COR-L47 (cell line): ENCODE measurements at places on chromosomes 12 and 14.

DNA sequence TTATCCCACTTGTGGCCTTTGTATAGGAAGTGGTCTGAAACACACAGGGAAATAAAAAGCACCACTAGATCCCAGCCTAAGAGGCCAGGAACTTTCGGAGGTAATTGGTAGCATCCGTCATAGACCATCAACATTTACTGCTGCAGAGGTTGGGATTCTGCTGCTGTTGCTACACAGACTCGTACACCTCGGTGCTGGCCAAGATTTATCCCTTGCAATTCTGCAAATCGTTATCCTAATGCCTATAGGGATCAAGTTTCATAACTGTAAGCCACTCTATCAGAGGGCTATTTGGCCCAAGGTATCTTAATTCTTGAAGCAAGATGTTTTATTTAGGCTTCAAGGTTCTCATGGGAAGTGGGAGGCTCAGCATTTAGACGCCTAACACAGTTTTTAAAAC is 913.6 kb downstream of the GALC start:
- no peak for DNase-seq

GRCh38 chr14:25094171-25094907 is 44.4 kb upstream of the STXBP6 start:
- no peak for DNase-seq

GRCh38 chr14:100893760-100894159 is 9.8 kb downstream of the RTL1 start:
- no peak for DNase-seq

DNA sequence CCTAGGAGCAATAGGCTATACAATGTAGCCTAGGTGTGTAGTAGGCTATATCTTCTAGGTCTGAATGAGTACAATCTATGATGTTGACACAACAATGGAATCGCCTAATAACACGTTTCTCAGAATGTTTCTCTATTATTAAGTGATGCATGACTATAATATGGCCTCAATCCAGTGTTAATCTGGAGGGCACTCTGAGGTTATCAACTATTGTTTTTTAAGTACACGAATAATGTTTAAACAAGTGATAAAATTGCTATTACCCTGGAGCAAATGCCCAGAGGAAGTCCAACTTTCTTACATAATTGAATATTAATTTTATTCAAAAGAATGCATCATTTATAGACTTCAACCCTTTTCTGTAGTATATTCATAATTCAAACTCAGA is 16.4 kb upstream of the CNIH1 start:
- DNase-seq, result no peak

GRCh38 chr14:62269204-62269603 is 507.0 kb downstream of the SNAPC1 start:
- DNase-seq, result no peak

GRCh38 chr14:96888158-96888557 is 91.0 kb downstream of the VRK1 start:
- DNase-seq, result no peak

- peak; percentile 2 for DNase-seq
These were observed 28.6 kb downstream of the TDG start for GRCh38 chr12:103994235-103994634.

- no peak for DNase-seq
These were observed 108.8 kb downstream of the KITLG start for GRCh38 chr12:88471331-88472045.

DNA sequence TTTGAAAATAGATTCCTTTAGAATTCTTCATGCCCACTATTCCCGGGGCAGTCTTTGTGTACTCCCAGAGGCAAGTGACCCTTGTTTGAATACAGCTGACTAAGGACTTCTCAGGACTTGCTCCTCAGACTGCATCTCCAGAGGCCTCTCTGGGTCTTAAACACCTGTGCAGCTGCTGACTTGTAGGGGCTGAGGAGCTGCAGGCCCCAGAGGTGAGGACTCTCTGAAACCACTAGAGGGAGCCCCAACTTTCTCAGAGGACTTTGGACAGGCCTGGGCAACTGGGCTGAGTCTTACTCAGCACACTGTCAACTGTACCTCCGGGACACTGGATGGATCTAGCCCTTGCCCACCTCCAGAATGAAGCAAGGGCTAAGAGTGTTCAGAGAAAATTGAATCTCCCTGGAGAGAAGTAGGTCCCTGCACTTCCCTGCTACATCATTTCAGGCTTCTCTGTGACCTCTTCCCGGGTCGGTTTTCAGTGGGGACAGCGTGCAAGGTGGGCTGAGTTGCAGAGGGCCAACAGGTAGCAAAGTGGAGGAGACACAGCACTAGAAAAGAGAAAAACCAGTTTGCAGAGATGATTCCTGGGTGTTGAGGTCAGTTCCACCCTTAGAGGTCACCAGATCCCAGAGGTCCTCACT is 164.6 kb downstream of the TMEM117 start:
- DNase-seq, result peak; percentile 45

DNA sequence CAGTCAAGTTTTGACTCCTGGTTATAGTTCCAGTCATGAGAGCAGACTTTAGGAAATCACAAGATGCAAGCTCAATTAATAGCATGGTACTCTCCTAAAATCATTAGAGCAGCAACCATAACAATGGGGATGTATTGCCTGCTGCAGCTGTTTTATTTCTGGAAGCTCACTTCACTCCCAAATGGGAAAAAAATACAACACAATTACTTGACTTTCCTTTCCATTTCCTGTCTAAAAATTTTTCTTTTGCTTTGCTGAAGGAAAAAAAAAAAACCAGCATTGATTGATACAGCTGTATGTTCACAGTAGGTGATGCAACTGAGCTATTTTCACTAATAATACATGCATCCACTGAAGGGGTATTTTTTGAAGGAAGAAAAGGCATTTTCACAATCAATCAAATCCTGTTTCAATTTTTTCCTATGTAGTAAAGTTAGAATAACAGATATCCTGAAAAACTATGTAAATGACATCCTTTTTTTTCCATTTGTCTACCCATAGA is 143.9 kb upstream of the NOVA1 start:
- no peak for DNase-seq

GRCh38 chr12:125125271-125125670 is 60.0 kb downstream of the AACS start:
- no peak for DNase-seq

- no peak for DNase-seq
These were observed 79.7 kb upstream of the GNG2 start for GRCh38 chr14:51780741-51781140.

DNA sequence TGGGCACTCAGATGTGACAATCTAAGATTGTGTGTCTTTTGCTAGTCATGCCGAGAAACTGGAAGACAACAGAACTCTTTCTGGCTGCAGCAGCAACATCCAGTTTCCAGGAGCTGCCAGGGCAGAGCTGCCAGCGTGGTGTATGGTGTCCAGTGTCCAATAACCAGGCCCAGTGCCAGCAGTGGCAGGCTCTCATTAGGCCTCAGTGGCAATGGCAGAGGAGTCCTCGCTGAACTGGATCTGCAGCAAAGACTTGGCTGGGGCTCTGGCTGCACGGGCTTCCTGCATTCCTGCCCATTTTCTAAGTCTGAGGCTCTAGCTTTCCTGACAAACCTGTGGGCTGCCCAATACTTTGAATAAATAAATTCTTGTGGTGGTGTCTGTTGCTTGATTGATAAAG is 26.2 kb upstream of the PPM1A start:
- DNase-seq, result no peak

GRCh38 chr12:97471194-97471593 is 8.6 kb downstream of the RMST start:
- DNase-seq, result no peak

DNA sequence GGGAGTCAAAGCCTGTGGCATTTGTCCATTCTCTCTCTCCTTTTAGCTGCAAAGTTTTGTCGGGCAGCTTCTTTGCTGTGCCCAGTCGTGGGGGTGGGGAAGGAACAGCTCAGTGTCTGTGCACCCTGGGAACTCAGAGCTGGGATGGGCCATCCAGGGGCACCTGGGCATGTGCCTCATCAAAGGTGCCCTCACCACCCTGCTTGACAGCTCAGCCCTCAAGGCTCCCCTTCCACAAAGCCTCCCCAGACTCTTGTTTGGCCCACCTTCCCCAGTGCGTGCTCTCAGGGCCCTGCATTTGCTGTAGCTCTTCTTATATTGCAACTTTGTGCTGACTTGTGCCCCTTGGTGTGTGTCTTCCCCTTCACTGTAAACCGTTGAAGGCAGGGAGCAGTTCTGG is 112.6 kb downstream of the ESRRB start:
- no peak for DNase-seq
